ENCODE measurements at places on chromosomes 12 and 14. TPM values are rescaled to one million over a fixed set of nuclear protein-coding genes. Genes with fewer than 3 reads are reported as not detected.

GRCh38 chr12:119157978-119158377 is 20.8 kb upstream of the HSPB8 start:
- H3K27ac ChIP-seq = no peak overlapping the region
- no peaks in the 10 kb centered on the region for H3K36me3 ChIP-seq
- no peaks in the 10 kb centered on the region for H3K4me1 ChIP-seq
- no peaks in the 10 kb centered on the region for H3K27me3 ChIP-seq
- no peak overlapping the region for H3K4me3 ChIP-seq
- DNase-seq = no peak

Gene KRT85
- polyA plus RNA-seq = not detected

- H3K4me3 ChIP-seq = no peak overlapping the region
Observed at GRCh38 chr14:62143245-62143644, 381.0 kb downstream of the SNAPC1 start.

DNA sequence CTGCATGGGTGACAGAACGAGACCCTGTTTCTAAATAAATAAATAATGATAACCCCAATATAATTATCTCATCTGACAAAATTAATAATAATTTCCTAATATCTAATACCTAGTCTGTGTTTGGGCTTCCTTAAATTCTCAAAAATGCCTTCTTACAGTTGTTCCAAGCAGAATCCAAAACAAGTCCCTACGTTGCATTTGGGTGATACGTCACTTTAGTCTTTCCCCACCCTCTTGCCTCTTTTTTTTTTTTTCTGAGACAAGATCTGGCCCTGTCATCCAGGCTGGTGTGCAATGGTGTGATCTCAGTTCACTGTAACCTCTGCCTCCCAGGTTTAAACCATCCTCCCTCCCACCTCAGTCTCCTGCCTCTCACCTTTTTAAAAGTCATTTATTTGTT is 26.7 kb downstream of the VEZT start:
- DNase-seq = no peak
- H3K4me1 ChIP-seq = no peaks in the 10 kb centered on the region
- no peaks in the 10 kb centered on the region for H3K36me3 ChIP-seq
- H3K4me3 ChIP-seq = no peak overlapping the region

- H3K27me3 ChIP-seq = no peaks in the 10 kb centered on the region
- H3K4me1 ChIP-seq = no peaks in the 10 kb centered on the region
- H3K36me3 ChIP-seq = peaks cover 36% of the 10 kb centered on the region
- no peak for DNase-seq
- H3K4me3 ChIP-seq = no peak overlapping the region
- H3K27ac ChIP-seq = no peak overlapping the region
Observed at GRCh38 chr12:113246478-113247122, 25.3 kb downstream of the TPCN1 start.

DNA sequence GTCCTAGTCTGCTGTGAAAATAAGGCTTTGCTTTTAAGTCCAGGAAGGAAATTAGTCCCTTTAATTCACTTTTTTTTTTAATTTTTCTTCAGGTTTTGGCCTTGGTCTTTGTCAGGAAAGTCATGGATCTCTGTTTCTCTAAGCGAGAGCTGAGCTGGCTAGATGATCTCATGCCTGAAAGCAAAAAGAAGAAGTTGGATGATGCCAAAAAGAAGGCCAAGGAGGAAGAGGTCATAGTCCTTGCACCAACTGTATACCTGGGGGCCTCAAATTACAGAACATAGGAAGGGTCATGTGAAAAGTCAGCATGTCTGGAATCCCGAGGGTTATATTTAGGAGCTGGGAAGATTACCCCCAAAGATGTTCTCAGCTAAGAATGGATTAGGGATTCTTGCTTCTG is 72.3 kb downstream of the SLC4A8 start:
- DNase-seq = no peak
- no peak overlapping the region for H3K4me3 ChIP-seq
- no peaks in the 10 kb centered on the region for H3K27me3 ChIP-seq

DNA sequence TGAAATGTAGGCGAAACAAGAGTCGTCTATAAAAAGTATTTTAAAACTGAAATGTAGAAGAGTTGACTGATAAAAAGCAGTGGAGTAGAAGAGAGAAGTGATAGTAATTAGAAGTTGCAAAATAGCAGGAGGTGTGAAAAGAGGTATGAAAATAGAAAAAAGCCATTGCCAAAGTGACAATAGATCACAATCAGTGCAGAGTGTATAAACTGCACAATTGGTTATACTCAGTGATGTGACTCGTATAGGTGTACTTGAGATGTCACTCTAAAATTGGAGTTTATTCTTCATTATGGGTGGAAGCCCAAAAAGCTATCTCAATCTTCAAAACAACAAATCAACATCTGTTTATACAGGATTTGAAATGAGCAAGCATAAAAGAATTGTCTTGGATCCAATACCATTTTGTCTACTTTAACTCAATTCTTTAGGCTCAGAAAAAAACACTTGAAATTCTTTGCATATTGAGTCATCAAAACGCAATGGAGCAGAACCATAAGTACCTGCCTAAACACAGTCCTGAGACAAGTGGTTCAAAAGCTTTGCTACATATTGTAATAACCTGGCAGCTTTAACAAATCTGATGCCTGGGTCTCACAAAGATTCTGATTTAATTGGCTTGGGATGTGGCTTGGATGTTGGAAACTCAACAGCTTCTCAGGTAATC is 8.8 kb downstream of the IKBIP start:
- peaks cover 3% of the 10 kb centered on the region for H3K36me3 ChIP-seq
- DNase-seq = no peak
- no peaks in the 10 kb centered on the region for H3K4me1 ChIP-seq
- H3K4me3 ChIP-seq = no peak overlapping the region
- no peak overlapping the region for H3K27ac ChIP-seq

Gene LRRC10
- polyA plus RNA-seq = not detected

GRCh38 chr14:60250257-60251035 is 1.4 kb downstream of the PPM1A start:
- H3K27me3 ChIP-seq = no peaks in the 10 kb centered on the region
- DNase-seq = no peak
- peak overlapping the region; percentile 37 for H3K4me3 ChIP-seq
- H3K4me1 ChIP-seq = peaks cover 67% of the 10 kb centered on the region
- no peaks in the 10 kb centered on the region for H3K36me3 ChIP-seq

- no peak overlapping the region for H3K4me3 ChIP-seq
- DNase-seq = no peak
- H3K27me3 ChIP-seq = peaks cover 51% of the 10 kb centered on the region
Observed at GRCh38 chr14:101446387-101446969, 114.8 kb upstream of the DIO3 start.

DNA sequence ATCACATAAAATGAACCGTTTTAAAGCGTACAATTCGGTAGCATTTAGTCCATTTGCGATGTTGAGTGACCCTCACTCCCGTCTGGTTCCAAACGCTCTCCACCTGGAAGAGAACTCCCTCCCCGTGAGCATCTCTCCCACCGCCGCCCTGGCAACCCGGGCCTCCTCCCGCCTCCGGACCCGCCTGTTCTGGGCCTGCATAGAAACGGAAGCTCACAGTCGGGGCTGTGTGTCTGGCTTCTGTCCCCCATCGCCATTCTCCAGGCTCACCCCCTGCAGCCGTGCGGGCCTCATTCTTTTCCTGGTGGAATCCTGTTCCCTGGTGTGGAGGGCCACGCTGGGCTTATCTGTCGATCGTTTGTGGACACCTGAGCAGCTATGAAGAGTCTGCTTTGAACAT is 17.3 kb downstream of the LRCOL1 start:
- DNase-seq = no peak
- no peak overlapping the region for H3K27ac ChIP-seq
- no peak overlapping the region for H3K4me3 ChIP-seq
- H3K27me3 ChIP-seq = no peaks in the 10 kb centered on the region
- H3K36me3 ChIP-seq = no peaks in the 10 kb centered on the region

DNA sequence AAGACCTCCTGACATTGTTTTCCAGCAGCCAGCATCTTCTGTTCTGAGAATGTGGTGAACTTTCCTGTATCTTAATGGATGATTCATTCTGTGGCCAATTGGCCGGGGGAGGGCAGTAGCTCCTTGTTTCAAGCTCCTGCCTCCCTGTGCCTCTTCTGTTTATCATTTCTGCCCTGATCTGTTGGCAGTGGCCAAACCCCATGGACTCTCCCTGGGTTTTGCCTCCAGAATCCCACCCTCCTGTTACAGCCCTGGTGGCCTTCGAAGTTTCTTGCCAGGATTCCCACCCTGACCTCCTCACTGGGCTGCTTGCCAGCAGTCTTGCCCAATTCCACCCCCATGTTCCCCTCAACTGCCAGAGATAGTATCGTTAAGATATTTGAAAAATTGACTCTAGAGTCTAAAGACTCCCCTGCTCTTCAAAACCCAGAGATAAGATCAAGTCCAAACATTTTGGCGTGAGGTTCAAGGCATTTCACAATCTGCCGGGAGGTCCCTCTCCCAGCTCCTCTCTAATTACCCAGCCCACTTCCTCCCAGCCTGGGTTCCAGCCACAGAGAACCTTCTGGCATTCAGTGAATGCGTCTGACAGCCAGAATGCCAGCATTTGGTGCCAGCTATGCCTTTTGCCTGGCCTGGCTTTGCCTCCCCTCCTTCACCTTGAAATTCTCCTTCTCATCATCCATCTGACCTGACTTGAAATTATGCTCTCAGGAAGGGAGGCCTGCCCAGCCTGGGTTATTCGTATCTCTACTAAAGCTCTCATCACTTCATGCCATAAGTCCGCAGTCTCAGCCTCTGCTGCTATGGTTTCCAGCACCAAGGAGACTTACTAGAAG is 37.7 kb upstream of the TXNRD1 start:
- H3K27ac ChIP-seq = no peak overlapping the region
- no peaks in the 10 kb centered on the region for H3K4me1 ChIP-seq
- no peak overlapping the region for H3K4me3 ChIP-seq
- H3K27me3 ChIP-seq = no peaks in the 10 kb centered on the region
- H3K36me3 ChIP-seq = no peaks in the 10 kb centered on the region
- no peak for DNase-seq

GRCh38 chr12:61797266-61797665 is 462.9 kb upstream of the USP15 start:
- no peaks in the 10 kb centered on the region for H3K4me1 ChIP-seq
- H3K36me3 ChIP-seq = no peaks in the 10 kb centered on the region
- no peak overlapping the region for H3K27ac ChIP-seq
- DNase-seq = no peak
- H3K27me3 ChIP-seq = no peaks in the 10 kb centered on the region

GRCh38 chr12:1925684-1926006 is 7.2 kb upstream of the CACNA2D4 start:
- H3K4me3 ChIP-seq = no peak overlapping the region
- H3K36me3 ChIP-seq = no peaks in the 10 kb centered on the region
- no peak overlapping the region for H3K27ac ChIP-seq
- H3K27me3 ChIP-seq = no peaks in the 10 kb centered on the region

GRCh38 chr14:103819503-103820307 is 27.7 kb downstream of the PPP1R13B start:
- H3K4me1 ChIP-seq = peaks cover 28% of the 10 kb centered on the region
- H3K27ac ChIP-seq = no peak overlapping the region
- H3K27me3 ChIP-seq = no peaks in the 10 kb centered on the region
- DNase-seq = no peak

Gene MMP17
- not detected for polyA plus RNA-seq

GRCh38 chr14:50117456-50117855 is 1.1 kb upstream of the VCPKMT start:
- H3K27ac ChIP-seq = peak overlapping the region; percentile 93
- no peaks in the 10 kb centered on the region for H3K27me3 ChIP-seq

Gene TCL1B
- polyA plus RNA-seq = not detected

DNA sequence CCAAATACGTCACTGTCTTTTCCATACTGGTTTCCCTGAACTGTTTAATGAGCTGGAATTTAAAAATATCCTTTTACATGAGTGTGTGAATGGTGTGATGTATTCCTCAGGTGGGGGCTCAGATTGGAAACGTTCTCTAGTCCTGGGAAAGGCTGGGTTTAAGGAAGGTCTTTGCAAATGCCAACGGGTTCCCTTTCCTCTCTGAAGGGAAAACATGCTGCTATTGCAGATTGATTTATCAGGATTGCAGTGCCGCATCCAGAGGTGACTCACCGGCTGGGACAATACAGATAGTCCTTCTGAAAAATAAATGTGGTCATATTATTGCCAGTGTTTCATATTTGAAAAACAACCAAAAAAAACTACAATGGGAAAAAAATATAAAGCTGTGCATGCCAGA is 193.1 kb upstream of the FLRT2 start:
- no peaks in the 10 kb centered on the region for H3K27me3 ChIP-seq
- no peaks in the 10 kb centered on the region for H3K36me3 ChIP-seq
- H3K4me1 ChIP-seq = no peaks in the 10 kb centered on the region
- no peak for DNase-seq
- no peak overlapping the region for H3K4me3 ChIP-seq
- no peak overlapping the region for H3K27ac ChIP-seq

Gene GRIN2B
- 0.01 TPM for polyA plus RNA-seq

GRCh38 chr12:47894068-47894467 is 10.7 kb downstream of the VDR start:
- no peak overlapping the region for H3K4me3 ChIP-seq
- no peaks in the 10 kb centered on the region for H3K36me3 ChIP-seq
- H3K27me3 ChIP-seq = no peaks in the 10 kb centered on the region
- H3K4me1 ChIP-seq = peaks cover 14% of the 10 kb centered on the region
- DNase-seq = no peak

DNA sequence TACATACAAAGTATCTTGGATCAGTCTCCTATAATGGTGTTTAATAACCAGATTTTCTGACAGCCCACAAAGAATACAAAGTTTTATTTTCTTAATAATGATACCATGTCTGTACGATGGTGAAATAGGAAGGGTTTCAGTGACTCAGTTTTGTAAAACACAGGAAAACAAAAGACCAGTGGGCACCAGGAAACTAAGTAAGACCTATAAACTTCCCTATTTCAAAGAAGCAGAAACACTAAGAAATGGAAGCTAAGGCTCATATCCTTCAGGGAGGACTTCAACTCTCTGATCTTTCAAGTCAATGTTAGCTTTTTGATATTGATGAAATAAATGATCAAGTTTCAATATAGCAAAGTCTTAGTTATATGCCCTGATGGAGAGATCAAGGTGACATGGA is 196.0 kb downstream of the DUSP6 start:
- no peaks in the 10 kb centered on the region for H3K4me1 ChIP-seq
- H3K27ac ChIP-seq = no peak overlapping the region
- no peaks in the 10 kb centered on the region for H3K36me3 ChIP-seq
- no peak overlapping the region for H3K4me3 ChIP-seq

Gene OR6C4
- polyA plus RNA-seq = not detected

DNA sequence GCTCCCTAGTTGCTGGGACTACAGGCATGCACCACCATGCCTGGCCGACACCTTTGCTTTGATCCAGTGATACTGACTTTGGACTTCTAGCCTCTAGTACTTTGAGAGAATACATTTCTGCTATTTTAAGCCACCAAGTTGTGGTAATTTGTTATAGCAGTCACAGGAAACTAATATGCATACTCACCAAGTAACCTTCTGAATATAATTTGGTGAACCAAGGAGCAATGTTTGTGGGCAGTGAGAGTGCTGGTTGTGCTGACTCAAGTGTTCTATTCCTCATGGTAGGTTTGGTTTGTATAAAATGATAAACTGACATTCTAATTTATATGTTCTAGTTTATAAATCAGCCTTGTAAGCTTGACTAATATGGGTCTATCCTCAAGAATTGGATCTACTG is 42.4 kb upstream of the MMP19 start:
- no peak overlapping the region for H3K27ac ChIP-seq
- no peaks in the 10 kb centered on the region for H3K36me3 ChIP-seq
- H3K4me1 ChIP-seq = no peaks in the 10 kb centered on the region
- no peak for DNase-seq
- no peak overlapping the region for H3K4me3 ChIP-seq

GRCh38 chr14:76090616-76091391 is 60.9 kb upstream of the GPATCH2L start:
- no peak for DNase-seq
- H3K27ac ChIP-seq = no peak overlapping the region
- no peak overlapping the region for H3K4me3 ChIP-seq
- H3K4me1 ChIP-seq = no peaks in the 10 kb centered on the region
- H3K36me3 ChIP-seq = no peaks in the 10 kb centered on the region
- no peaks in the 10 kb centered on the region for H3K27me3 ChIP-seq
